Fibroblast of mammary gland (primary cell): ENCODE measurements at places on chromosomes 1 and 21.

DNA sequence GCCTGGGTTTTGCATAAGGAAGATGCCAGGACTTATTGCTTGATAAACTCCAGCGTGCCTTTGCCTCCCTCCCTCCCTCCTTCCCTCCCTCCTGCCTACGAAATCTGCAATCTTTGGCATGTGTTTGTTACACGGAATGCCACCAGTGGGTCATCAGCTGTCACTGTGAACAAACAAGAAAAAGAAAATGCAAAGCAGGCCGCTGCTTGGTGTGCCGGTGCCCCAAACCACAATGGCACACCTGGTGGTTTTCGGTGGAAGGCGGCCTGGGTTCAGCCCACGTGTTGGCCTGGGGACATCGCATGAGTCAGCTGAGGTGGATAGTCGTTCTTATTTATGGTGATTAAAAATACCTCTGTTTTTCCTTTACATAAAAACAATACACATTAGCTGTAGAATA, 16.3 kb upstream of the IFNLR1 start:
- no peak for DNase-seq

DNA sequence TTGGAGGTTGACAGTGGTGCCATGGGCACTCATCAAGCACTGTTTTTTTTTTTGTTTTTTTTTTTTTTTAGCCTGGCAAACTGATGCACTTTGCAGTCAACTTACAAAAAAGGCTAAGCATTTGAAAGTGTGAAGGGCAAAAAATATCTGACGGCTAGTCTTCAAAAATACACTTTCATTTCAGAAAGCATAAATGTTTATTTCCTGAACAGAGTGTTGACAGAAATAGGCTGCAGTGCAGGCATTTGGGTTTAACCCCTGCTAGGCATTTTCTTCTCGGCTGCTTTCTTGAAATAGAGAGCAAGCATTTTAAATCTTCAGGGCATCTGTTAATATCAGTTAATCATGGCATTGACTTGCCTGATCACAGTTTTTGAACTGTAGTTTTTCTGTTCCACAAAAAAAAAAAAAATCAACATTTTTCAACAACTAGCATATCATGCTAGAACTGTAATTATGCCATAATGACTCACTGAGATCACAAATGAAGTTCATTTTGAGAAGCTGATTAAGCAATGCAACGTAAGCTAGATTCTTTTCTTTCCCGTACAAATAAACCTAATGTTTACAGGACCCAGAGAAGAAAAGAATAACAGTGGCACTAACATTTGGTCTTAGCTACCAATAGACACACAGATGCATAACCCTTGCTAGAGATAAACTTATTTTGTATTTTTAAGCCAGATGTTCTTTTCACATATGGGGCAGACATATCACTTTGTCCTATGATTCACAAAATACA, 100.4 kb upstream of the USH2A start:
- DNase-seq: peak; percentile 34

- DNase-seq: no peak
Observed at GRCh38 chr1:202214089-202214843, 20.7 kb downstream of the LGR6 start.

DNA sequence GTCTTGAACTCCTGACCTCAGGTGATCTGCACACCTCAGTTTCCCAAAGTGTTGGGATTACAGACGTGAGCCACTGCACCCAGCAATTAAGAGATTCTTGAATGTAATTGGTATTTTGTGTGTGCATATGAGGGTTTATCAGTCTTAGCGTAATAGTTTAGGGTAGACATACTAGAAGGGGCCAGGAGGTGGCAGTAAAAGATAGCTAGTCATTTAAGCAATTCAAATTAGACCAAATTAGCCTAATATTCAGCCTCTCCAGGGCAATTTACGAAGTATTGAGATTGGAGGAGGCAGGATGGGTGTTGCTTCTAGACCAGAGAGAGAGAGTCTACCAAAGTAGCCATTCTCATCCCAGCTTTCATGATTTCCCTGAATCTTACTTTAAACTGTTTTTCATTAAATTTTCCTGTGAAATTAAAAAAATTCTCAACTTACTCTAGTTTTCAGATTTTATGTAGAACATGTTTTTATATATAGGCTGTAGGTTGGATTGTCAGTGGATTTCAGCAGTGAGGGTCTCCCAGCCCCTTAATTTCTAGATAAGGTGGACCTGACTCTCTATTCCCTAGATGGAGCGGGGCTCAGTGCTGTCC, 119.7 kb downstream of the HHAT start:
- DNase-seq: peak; percentile 67

DNA sequence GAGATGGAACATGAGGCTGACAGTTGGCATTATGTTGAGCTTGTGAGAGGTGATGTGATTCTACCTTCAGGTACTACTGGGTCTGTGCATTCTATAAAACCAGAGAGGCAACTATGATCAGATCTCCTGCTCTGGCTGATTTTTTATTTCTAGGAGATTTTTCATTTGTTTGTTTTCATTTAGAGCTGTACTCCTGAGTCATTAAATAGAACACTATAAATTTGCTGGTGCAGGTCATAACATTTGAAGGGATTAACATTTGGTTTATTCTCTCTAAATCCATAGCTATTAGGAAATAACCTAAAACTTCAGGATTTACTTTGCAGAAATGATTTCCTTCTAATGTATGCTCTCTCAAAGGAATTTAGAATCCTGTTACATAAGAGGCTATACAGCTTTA, 42.9 kb downstream of the MAGI3 start:
- DNase-seq: peak; percentile 14

- DNase-seq: no peak
Observed at GRCh38 chr1:207261971-207262370, 59.5 kb upstream of the CD55 start.

- DNase-seq: no peak
Observed at GRCh38 chr1:37347104-37347649, 127.2 kb upstream of the ZC3H12A start.

DNA sequence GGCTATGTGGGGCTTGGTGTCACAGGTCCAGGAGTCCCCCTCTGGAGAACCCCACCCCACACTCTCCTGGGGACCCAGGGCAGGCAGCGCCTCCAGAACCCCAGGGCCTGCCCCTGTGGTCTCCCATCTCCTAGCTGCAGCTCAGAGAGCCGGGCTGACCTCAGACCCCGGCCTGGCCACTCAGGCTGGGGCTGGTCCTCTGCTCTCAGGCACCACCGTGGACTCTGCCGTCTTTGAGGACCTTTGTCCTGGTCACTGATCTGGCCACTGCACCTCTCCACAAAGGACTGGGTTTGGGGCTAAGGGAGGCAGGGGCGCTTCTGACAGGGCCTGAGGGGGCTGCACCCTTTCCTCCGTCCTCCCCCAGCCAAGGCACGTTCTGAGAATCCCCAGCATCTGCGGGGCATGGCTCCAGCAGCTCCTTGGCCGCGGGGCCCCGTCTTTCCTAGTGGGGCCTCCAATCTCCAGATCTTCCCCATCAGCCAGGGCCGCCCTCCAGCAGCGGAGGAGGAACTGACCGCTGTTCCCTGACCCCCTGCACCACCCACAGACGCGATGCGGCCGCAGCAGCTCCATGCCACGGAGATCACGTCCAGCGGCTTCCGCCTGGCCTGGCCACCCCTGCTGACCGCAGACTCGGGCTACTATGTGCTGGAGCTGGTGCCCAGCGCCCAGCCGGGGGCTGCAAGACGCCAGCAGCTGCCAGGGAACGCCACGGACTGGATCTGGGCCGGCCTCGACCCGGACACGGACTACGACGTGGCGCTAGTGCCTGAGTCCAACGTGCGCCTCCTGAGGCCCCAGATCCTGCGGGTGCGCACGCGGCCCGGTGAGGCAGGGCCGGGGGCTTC, 3.3 kb downstream of the VWA1 start:
- no peak for DNase-seq

DNA sequence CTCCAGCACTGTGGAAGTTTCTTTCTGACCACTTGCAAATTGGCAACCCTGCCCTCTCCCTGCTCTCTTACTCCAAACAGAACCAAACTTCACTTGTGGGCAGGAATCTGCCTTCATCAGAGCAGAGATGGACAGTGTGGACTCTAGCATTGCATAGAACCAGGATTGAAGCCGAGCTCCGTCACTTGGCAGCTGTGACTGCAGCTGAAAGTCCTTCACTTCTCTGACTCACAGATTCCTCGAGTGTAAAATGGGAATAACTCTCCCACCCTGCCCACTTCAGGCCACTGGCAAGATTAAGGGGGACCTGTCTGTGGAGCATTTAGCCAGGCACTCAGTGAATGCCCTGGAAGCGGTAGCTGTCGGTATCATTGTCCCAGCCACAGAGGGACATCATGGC, 75.7 kb upstream of the ZBTB40 start:
- no peak for DNase-seq

DNA sequence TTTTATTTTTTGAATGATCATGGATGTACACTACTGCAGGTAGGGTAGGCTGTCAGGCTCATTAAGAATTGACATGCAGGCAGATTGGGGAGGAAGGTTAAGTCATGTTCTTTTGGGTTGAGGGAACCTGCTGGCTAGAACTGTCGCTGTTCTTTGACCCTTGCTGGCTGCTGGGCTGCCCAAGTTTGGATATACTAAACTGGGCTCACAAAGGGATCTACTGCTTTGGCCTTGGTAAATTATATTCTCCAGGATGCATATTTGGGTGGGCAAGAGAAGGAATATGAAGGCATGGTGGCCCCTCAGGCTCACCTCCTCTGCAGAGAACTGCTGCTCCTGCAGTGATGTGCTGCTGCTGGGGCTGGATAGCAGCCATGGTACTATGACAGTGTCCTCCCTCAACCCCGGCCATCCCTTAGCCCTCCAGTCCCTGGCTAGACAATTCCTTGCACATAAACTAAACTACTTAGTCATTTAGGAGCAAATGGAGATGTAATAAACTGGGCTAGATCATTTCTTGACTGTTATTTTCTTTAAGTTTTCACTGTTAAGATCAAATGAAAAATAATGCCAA, 6.1 kb downstream of the ATP1A1 start:
- no peak for DNase-seq

- DNase-seq: peak; percentile 80
Observed at GRCh38 chr1:155479205-155479604, 83.4 kb downstream of the ASH1L start.

- DNase-seq: peak; percentile 10
Observed at GRCh38 chr1:19166066-19166465, 44.0 kb downstream of the UBR4 start.

GRCh38 chr21:37675202-37675801, 241.0 kb downstream of the KCNJ6 start:
- peak; percentile 43 for DNase-seq

GRCh38 chr21:45132841-45133573, 58.6 kb downstream of the ADARB1 start:
- no peak for DNase-seq

DNA sequence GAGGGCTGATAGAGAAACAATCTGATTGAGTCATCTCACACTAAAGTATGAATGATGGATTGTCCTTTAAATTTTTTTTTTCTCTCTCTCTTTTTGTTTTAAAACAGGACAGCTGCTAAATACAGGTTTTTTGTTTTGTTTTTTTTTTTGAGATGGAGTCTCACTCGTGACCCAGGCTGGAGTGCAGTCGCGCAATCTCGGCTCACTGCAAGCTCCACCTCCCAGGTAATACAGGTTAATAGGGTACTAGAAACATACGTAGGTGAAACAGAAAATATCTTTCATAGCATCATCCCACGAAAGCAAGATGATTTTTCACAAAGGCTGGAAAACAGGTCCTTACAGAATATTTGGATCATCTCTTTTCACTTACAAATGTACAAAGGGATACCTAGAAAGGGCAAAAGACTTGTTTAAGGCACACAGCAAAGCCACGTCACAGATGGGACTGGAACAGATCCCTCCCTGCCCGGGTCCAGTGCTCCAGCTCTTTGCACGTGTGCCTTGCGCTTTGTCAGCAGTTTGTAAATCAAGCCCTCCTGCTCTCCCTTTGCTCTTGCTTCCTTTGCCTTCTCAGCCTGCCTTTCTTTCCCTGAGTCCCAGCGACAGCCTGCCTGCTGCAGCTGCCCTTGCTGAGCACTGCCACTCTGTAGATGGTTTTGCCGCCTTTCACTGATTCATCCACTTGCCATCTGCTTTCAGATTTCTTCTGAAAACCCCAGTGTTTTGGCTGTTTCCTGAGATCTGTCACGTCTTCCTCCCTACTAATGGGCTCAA, 171.3 kb upstream of the BEND5 start:
- no peak for DNase-seq

GRCh38 chr1:2840036-2840809, 38.7 kb upstream of the TTC34 start:
- DNase-seq: no peak

DNA sequence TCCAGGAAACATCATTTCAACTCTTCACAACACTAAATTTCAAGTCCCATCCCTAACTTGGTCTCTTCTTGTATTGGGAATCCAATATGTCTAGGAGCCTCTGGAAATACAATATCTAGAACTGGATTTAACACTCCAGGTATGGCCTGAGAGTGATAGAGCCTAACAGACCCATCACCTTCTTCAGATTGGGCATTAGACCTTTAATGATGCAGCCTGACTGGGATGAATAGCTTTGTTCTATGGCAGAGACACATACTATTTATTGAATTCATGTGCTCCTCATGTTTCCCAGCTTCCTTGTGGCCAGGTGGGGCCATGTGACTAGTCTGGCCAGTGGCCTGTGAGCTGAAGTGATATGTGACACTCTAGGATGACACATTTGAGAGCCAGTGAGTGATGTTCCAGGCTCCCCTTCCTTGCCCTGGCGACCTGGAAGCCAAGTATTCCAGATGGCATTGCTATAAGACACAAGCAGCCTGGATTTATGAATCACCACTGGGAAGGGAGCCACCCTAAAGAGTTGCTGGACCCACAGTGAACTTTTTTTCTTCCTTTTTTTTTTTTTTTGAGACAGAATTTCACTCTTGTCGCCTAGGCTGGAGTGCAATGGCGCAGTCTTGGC, 31.0 kb upstream of the POU3F1 start:
- peak; percentile 57 for DNase-seq

GRCh38 chr1:112397841-112398240, 1.8 kb downstream of the CTTNBP2NL start:
- DNase-seq: no peak

DNA sequence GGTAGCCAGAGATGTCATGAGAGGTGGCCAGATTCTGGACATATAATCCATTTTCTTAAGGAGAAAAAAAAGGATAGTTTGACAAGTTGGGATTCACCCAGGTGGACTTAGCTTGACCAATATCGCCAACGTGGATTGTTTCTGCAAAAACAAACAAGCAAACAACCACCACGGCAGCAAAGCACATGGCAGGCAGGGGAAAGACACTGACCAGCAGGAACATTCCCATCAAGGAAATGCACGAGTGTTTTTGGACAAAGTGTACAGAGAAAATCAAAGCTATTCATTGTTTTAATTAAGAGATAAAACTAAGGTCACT, 9.1 kb upstream of the PLA2G2C start:
- DNase-seq: no peak

DNA sequence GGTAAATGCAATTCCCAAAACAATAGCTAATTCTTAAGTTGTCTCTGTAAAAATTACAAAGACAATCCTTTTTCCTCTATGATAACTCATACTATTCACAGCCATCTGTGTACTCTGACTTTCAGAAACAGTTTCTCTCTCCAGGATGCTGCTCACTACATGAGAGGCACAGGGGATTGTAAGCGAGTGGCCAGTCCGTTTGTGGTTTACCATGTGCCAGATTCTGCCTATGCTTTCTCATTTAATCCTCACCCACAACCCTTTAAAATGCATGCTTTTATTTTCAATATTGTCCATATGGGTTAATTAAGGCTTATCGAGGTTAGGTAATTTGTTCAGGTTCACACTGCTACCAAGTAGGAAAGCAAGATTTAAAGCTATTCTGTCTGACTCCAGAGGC, 23.0 kb downstream of the RGS1 start:
- no peak for DNase-seq
